Activated effector memory CD4-positive, alpha-beta T cell treated with Interleukin-2 at 50 U/mL for 16 hours (primary cell): ENCODE measurements at places on chromosomes 12 and 14.

GRCh38 chr12:46126050-46126727 is 135.8 kb upstream of the SCAF11 start:
- DNase-seq, result no peak

DNA sequence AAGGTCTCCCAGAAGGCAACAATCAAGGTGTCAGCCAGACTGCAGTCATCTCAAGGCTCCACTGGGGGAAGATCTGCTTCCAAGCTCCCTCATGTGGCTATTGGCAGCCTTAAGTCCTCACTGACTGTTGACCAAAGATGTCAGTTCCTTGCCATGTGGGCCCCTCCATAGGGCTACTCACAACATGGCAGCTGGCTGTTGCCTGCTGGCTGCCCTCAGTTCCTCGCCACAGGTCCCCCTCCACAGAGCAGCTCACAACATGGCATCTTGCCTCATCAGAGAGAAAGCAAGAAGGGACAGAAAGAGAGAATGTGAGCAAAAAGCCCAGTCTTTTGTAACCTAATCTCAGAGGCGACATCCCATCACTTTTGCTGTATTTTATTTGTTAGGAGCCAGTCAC is 34.4 kb upstream of the EGLN3 start:
- no peak for DNase-seq

- DNase-seq, result no peak
These were observed 206.8 kb upstream of the BCL2L14 start for GRCh38 chr12:11863988-11864387.

DNA sequence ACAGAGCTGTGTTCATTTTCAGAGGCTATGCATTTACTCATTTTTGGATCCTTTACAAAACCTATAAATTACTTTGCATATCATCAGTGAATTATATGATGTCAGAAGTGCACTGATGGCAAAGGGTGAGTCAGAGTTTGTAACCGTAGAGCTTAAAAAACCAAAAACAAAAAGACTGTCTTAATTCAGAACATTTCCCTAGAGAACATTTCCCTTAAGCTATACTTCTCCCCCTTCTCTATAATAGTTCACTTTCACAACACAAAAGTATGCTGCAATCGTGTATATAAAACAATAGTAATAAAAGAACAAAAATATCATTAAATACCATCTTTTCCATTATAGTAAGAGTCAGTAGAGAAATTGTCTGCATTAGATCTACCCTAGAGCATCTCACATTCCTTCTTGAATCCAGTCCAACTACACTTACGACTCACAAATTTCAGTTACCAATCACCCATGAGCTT is 934.9 kb downstream of the LRFN5 start:
- no peak for DNase-seq

GRCh38 chr14:75422169-75422568 is 5.7 kb upstream of the JDP2 start:
- no peak for DNase-seq

DNA sequence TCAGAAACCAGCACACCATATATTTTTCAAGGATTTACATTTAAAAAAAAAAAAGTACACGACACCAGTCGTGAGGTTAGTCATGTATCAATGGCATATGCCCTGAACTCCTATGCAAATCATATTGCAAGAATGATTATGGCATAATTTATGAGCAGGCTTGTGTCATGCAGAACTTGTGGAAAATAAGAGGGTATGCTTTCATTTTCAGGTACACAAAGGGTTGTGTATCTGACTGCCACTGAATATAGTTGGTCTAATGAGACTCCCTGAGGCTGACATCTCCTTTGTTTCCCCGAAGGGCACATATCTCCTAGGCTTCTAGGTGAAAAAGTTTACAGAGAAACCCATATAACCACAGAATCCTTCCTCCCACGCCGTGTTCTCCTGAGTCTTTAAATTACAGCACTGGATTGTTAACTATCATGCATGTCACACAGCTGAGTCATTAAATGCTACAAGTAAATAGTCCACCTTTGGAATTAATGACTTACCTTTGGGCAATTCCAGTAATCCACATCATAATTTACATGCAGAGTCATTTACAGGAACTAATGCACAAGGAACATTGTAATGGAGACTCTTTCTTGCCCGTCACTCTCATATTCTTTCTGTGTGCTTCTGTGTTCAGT is 356.7 kb upstream of the DIO2 start:
- no peak for DNase-seq

DNA sequence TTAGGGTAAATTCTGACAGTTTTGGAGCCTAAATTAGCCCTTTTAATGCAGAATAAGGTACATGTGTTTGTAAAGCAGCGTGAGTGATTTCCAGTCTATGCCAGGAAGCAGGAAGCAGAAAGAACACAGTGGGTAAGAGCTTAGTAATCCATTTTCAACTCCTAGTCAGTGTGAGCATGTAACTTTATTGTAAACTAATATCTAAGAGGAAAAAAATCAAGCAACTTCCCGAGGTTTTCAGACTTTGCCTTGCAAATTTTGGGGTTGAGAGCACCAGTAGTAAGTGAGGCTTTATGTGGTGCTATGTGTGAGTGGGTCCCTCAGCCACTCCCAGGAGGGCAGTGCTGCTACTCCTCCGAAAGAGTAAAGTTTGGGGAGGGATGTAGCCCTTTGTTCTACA is 2.9 kb downstream of the CIPC start:
- DNase-seq, result no peak

GRCh38 chr12:11863478-11863906 is 207.2 kb upstream of the BCL2L14 start:
- DNase-seq, result no peak

GRCh38 chr14:103139132-103140025 is 16.1 kb downstream of the TNFAIP2 start:
- DNase-seq, result no peak

DNA sequence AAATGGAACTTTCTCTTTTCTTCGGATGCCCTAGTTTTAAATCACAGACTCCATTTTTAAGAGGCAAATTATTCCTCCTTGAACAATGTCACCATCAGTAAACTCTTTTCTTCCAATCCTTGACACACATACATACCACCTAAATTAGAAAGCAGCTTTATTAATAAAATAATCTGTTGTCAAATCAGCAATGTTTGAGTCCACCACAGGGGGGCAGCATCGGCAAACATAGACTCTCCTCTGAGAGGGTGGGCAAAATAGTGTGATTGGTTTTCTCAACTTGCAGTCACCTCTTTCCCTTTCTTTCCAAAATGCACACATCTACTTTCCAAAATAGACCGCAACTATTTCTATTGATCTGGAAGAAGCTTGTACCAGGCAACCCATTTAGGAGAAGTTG is 438.4 kb upstream of the OR4E1 start:
- no peak for DNase-seq

DNA sequence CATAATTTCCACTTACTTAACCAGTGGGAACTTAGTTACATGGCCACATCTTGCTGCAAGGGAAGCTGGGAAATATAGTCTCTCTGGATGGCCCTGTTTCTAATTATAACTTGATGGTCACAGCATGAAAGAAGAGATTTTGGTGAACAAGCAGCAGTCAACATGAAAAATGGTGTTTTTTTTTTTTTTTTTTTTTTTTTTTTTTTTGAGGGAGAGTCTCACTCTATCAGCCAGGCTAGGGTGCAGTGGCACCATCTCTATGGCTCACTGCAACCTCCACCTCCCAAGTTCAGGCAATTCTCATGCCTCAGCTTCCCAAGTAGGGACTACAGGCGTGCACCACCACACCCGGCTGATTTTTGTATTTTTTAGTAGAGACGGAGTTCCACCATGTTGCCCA is 10.8 kb downstream of the SRGAP1 start:
- no peak for DNase-seq

DNA sequence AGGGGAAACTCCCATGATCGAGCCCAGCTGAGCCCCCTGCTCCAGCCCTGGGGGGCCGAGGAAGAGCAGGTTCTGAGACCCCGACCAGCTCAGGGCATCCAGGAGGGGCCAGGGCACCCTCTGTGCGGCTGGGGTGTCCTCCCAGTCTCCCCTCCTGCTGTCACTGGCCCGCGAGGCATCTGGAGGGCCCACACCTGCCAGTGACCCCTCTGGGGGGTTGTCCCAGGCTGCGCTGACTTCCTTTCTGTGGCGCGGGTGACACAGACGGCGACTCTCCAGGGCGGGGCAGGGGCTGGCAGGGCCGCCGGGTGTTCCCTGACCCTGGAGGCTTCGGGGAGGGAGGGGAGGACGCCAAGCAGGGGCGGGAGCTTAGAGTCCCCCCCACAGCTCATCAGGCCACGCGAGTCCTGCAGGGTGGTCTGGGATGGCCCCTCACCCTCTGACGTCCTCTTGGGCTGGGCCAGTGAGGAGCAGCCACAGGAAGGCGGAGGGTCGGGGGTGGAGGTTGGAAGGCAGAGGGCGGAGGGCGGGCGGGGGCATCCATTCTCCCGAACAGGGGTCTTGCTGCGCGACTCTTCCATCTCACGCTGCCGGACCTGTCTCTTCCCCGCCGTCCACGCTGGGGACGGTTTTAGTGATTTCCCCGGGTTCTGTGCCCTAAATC is 38.6 kb upstream of the FBRSL1 start:
- DNase-seq, result no peak

GRCh38 chr12:88413646-88414045 is 166.6 kb downstream of the KITLG start:
- no peak for DNase-seq

- DNase-seq, result no peak
These were observed 226.9 kb downstream of the EPS8 start for GRCh38 chr12:15562263-15562662.

- DNase-seq, result no peak
These were observed 129.9 kb upstream of the CLEC14A start for GRCh38 chr14:38385836-38386235.

- DNase-seq, result no peak
These were observed 2.4 kb upstream of the HOXC4 start for GRCh38 chr12:54051026-54051842.

GRCh38 chr12:108582509-108582908 is 15.4 kb downstream of the TMEM119 start:
- DNase-seq, result no peak

DNA sequence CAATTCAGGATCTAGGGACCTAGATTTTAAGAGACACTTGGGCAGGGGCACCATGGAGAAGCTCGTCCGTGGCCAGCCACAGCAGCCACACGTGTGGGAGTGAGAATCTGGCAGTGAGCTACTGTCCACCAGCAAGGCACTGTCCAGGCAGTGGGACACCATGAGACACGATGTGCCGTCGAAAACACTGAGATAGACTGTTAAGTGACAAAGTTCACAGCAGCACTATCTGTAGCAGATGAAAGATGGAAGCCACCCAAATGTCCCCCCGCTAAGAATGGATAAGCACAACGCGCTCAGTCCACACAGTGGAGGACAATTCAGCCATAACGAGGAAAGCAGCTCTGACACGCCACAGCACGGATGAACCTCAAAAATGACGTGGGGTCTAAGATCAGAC is 19.7 kb downstream of the RILPL1 start:
- no peak for DNase-seq

- no peak for DNase-seq
These were observed 333.4 kb upstream of the TBX3 start for GRCh38 chr12:115017346-115017745.

DNA sequence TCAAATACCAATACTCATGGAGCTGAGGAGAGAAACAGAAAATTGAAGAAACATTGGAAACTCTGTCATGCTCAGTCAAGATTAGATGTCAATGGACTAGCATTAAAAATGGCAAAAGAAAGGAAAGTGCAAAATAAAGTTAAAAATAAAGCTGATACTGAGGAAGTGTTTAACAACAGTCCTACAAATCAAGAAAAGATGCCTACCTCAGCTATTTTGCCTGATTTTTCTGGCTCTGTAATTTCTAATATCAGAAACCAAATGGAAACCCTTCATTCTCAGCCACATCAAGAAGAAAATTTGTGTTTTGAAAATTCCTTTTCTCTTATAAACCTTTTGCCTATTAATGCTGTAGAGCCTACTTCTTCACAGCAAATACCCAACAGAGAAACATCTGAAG is 40.5 kb downstream of the METTL25 start:
- no peak for DNase-seq

DNA sequence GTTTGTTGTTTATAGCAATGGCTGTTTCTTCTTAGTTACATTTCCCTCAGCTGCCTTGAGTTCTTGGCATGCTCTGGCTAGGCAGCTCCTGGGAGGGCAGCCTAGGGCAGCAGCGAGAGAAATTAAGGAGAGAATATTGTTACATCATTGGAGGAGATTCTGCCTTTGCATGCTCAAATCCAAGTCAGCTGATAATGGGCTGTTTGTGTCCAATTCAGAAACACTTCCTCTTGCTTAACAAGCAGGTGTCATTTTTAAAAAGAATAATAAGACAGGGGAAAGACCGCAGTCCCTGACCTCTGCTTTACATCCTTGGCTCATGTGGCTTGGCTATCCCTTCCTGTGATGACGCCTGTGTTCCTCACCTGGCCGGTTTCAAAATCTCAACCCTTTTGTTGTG is 76.9 kb downstream of the ESR2 start:
- DNase-seq, result no peak
